ENCODE measurements at places on chromosomes 12 and 14. TPM values are rescaled to one million over a fixed set of nuclear protein-coding genes. Genes with fewer than 3 reads are reported as not detected.

DNA sequence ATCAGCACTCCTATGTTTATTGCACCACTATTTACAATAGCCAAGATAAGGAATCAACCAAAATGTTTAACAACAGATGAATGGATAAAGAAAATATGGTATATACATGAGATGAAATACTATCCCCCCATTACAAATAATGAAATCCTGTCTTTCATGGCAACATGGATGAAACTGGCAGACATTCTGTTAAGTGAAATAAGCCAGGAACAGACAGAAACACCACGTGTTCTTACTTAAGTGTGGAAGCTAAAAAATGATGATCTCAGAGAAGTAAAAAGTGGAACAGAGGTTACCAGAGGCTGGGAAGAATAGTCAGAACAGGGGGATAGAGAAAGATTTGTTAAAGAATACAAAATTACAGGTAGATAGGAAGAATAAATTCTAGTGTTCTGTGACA is 113.7 kb upstream of the MDM1 start:
- DNase-seq, result no peak

- no peak for DNase-seq
Observed at GRCh38 chr12:14962153-14962539, 745 bp upstream of the ARHGDIB start.

AICDA gene
- not detected for total RNA-seq

NRIP2 gene
- not detected for total RNA-seq

GRCh38 chr14:65927931-65928356 is 515.4 kb downstream of the FUT8 start:
- DNase-seq, result peak; percentile 41

- no peak for DNase-seq
Observed at GRCh38 chr14:101709962-101710931, 51.3 kb upstream of the PPP2R5C start.

DNA sequence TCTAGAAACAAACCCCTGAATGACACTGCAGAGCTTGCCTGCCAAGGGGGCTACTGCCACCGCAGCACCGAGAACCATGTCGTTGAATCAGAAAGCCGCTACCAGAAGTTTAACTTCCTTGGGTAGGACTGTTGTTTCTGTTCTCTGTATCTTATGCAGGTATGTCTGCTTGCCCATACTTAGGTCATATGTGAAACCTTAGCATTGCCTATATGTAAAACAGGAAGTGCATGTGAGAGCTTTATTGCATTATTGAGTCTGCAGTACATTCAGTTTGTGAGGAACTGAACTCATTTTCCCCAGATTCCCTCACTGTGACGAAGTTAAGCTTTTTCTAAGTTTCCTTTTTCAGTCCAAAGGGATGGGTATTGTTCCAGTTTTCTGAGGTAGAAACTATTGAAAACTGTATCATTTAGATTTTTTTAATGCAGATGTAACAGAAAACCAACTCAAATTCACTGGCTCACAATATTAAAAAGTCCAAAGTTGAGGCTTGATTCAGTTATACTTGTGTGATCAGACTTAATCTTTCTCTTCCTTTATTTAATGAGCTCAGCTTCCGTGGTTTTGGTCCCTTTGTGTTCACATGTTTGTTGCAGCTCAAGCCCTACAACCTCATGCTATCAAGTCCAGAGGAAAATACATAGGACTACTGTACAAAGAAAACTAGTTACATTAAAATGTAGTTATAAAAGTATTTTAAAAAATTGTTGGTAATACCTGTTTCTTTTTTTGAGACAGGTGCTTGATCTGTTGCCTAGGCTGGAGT is 6.9 kb downstream of the FBXO34 start:
- DNase-seq, result no peak

DNA sequence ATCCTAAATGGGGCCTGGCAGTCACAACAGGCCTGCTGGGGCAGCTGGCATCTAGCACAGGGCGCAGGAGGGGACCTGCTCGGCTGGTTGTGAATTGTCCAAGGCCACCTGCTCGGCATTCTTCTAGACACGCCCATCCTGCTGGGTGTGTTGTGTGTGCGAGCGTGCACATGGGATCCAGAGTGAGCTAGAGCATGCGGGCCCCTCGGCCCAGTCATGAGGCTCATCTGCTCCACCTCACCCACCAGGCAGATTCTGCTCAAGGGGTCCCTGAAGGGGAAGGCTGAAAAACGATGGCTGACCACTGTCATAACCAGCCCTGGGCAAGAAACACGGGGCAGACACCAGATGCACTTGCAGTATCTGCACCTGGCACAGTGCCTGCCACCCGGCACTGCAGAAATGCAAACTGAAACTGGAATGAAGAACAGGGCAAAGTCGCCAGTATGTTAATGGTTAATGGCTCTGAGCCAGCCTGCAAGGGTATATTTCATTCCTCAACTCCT is 31.8 kb downstream of the MAX start:
- no peak for DNase-seq

DNA sequence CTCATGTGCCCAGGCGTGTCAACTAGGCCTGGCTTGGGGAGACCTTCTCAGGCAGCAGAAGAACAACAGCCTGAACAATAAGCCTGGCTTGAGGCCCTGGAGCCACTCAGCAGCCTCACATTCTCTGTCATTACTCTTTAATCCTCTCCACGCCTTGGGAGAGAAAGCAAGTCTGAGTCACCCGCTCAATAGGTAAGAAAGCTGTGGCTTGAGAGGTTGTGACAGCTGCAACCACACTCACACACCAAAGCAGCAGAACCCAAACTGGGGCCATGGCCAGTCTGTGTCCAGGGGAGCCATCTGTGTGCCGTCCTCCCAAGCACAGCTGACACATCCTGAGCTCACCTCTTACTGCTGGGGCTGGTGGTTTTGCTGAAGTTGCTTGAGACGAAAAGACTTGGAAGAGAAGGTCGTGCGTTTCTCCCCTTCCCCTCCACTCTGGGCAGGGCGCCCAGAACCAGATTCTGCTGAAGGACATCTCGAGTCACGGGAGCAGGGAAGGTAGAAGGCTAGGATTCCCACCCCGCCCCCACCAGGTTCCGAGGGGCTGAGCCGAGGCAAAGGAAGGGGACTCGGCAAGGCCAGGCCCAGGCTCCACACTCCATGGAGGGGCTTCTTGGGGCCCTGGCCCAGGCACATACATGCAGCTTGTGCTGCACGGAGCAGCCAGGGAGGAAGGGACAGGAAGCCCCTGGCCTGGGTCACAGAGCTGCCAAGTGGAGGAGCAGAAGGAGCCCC is 5.5 kb downstream of the TMEM63C start:
- no peak for DNase-seq

GRCh38 chr12:90099288-90099687 is 390.6 kb upstream of the ATP2B1 start:
- DNase-seq, result no peak
